ENCODE measurements at places on chromosomes 12 and 14.
A peak's percentile ranks its signal among the peaks of the same experiment; 100 is the strongest.

GRCh38 chr12:63066782-63067181 lies 84.2 kb downstream of the AVPR1A start:
- peak; percentile 1 for DNase-seq

DNA sequence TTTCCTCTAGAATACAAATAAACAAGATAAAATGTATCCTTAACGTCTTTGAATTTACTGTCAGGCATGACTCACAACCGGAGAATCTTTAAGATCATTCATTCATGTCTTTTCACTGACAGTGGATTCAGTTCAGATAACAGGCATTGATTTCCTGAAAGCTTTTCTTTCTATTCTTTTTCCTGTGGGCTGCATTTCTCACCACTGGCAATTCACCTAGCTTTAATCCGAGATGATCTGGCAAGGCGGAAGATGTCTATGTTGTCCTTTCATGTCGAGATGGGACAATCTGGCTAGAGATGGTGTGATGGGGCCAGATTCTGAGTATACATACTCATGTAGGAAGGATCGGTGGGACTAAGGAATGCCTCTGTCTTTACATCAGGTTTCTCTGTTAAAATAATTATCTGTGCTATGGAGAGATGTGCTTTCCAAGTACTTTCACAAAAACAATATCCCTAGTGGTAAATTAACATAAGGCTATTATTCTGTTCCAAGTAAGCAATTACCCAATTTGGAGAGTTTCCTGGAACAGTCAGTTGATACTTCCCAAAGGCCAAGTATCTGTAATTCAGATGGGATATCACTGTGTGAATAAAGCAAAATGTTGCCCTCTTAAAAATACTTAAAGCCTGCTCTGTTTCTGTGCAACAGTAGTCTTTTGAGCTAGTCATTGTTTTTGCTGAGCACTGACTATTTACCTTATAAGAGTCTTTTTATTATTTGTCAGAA lies 17.8 kb downstream of the ACSS3 start:
- no peak for DNase-seq

GRCh38 chr14:85247071-85247470 lies 282.9 kb upstream of the FLRT2 start:
- no peak for DNase-seq

GRCh38 chr14:68734231-68734732 lies 58.6 kb downstream of the ZFP36L1 start:
- DNase-seq, result peak; percentile 65

- no peak for DNase-seq
Observed at GRCh38 chr12:104649921-104650320, 193.2 kb downstream of the CHST11 start.

GRCh38 chr14:59529189-59529588 lies 44.9 kb downstream of the JKAMP start:
- DNase-seq, result no peak

GRCh38 chr12:7304456-7304855 lies 584 bp downstream of the ACSM4 start:
- DNase-seq, result no peak

- no peak for DNase-seq
Observed at GRCh38 chr14:64841772-64842750, 37.6 kb downstream of the SPTB start.

- no peak for DNase-seq
Observed at GRCh38 chr12:12506496-12506890, 56.2 kb downstream of the DUSP16 start.

GRCh38 chr14:40629144-40629543 lies 977.5 kb upstream of the LRFN5 start:
- DNase-seq, result no peak

DNA sequence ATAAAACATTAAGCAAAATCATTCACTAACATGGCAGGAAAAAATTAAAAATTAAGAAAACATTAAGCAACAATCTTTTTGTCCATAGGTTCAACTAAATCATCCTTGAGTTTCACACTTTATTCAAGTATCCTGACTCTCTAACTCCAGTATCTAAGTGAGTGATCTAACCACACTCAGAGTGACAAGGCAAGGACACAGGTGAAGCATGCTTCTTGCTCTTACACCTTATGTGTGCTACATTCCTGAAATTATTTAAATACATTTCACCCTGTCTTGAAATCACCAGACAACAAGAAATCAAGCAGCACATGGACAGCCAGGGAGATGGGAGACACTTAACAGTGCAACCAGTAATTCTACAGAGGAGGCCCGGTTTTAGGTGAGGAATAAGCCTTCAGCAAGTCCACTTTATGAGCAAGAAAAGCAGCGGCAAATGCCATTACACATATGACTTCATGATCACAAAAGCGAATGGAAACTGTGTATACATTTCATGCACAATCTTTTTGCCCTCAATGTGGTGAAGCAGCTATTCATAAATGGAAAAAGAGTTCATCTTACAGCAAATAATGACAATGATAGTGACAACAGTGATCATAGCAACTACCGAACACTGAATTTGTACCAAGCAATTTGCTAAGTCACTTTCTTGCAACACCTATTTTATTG lies 37.4 kb downstream of the PHLDA1 start:
- no peak for DNase-seq
